Glomerular endothelial cell (primary cell): ENCODE measurements at places on chromosomes 2 and 18. TPM values are rescaled to one million over a fixed set of nuclear protein-coding genes. Genes with fewer than 3 reads are reported as not detected.

FSHR gene
- total RNA-seq: not detected in 2 replicates

DOCK10 gene
- 15.1 and 25.5 TPM in 2 replicates for total RNA-seq

SLC9A2 gene
- 0.06 TPM in 1 of 2 replicates, not detected in the other for total RNA-seq

OTOS gene
- not detected in 2 replicates for total RNA-seq
